ENCODE measurements at places on chromosomes 5 and 9.

DNA sequence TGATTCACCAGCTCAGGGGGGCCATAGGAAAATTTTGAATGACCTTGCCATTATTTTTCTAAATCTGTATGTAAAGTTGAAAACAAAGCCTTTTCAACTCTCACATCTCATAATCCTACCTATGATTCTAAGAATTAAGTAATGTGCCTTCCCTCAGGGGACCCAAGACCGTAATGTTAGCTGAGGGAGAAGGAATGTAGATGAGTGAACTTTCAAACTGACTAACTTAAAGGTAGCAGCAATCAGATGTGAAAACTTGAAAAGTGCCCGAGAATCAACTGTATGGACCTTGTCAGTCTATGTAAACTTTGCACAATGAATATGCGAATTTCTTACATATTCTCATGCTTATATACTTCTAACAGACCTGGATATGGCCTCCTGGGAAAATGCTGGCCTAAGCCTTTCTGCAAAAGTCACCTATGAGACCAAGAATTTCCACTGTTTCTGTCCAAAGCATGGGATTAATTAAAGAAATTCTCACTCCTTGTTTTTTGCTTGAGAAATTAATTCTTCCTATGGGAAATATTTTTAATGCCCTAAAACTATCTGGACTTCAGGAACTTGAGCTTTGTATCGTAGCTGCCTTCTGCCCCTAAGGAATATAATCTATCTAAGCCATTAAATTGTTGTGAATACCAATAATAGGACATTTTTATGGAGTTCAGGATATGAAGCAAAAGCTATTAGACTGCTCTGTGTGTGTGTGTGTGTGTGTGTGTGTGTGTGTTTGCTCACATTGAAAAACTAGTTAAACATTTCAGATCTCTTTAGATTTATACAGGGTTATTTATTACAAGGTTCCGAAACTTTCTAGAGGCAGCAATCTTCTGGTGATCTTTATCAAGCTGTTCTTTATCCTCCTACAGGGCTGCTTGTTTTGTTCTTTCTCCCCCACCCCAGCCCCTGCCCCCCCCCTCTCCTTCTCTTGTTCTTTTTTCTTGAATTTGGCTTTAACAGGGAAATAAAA is 169.1 kb upstream of the CLINT1 start:
- peak; percentile 78 for DNase-seq

DNA sequence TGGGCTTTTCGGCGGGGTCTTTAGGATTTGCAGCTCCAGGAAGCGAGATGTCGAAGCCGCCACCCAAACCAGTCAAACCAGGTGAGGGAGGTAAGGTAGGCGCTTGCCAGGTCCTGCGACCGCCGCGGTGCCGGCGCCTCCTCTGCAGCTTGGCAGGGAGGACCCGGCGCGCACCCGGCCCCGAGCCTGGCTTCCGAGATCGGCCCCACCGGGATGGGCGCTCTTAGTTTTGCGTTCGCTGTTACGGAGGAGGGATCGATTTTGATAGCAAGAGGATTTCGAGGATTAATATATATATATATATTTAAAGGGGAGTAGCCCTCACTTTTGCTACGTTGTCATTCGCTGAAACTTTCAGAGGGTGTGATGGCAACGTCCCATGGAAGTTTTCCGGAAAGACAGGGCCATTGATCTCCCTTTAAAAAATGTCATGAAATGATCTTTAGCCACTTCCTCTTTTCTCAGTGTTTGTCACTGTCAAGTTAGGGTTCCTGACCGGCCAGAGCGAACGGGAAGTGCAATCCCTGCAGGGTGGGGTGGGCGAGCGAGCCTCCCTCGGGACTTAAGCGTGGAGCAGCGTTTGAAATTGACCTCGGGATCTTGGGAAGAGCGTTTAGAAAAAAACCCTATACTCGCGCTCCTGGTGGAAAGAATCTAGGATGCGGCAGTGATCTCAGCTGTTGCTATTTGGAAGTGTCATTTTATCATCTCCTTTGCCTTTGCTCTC is 495 bp downstream of the OSTF1 start:
- DNase-seq, result peak; percentile 64

DNA sequence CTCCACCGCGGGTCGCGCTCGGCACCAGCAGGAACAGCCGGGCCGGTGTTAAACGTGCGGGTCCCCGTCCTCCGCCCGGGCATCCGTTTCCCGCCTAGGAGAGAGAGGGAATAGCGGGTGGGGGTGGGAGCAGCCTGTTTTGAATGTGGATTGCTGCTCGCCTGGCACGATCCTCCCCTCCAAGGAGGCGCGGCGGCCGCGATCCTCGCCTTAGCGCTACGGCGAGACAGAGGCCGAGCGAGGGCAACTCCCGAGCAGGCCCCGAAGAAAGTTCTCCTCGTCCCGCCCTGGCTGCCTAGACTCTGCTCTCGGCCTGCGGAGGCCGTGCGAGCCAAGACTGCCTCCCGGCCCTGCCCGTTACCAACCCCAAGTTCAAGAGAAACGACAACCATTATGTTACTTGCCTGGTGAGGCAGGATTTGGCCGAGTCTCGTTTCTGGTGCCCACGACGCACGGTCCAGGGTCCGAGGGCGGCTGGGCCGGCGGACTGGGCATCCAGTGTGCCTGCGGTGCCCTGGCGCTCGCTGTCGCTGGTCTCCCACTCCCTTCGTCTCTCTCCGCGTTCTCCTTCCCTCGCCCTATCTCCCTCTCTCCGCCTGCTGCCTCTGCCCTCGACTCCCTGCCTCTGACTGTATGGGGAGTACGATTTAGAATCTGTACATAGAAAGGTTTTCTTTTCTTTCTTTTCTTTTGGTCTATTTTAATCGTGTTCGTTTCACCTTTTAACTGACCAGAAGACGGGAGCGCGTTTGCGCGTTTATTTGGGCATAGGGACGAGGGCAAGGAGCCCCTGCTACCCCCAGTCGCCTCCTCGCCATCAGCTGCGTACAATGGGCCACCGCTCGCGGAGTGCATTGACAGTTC is 724 bp downstream of the NR2F1-AS1 start:
- DNase-seq, result peak; percentile 73

GRCh38 chr9:124449381-124450151 is 685 bp upstream of the ADGRD2 start:
- no peak for DNase-seq

GRCh38 chr5:117547192-117547591 is 972.6 kb upstream of the SEMA6A start:
- no peak for DNase-seq

All from kidney (tissue), 22 donors.